Endothelial cell (in vitro differentiated cells): ENCODE measurements at places on chromosomes 12 and 14. TPM values are rescaled to one million over a fixed set of nuclear protein-coding genes. Genes with fewer than 3 reads are reported as not detected.

LALBA gene
- total RNA-seq, result not detected

RD3L gene
- total RNA-seq, result not detected

FGF6 gene
- not detected for total RNA-seq

HELB gene
- 3.7 TPM for total RNA-seq

ANO4 gene
- total RNA-seq, result 1.1 TPM

COX6A1 gene
- total RNA-seq, result 294 TPM
